Testis (tissue), 5 donors: ENCODE measurements at places on chromosomes 11 and 22. TPM values are rescaled to one million over a fixed set of nuclear protein-coding genes. Genes with fewer than 3 reads are reported as not detected.
A peak's percentile ranks its signal among the peaks of the same experiment; 100 is the strongest.

DNA sequence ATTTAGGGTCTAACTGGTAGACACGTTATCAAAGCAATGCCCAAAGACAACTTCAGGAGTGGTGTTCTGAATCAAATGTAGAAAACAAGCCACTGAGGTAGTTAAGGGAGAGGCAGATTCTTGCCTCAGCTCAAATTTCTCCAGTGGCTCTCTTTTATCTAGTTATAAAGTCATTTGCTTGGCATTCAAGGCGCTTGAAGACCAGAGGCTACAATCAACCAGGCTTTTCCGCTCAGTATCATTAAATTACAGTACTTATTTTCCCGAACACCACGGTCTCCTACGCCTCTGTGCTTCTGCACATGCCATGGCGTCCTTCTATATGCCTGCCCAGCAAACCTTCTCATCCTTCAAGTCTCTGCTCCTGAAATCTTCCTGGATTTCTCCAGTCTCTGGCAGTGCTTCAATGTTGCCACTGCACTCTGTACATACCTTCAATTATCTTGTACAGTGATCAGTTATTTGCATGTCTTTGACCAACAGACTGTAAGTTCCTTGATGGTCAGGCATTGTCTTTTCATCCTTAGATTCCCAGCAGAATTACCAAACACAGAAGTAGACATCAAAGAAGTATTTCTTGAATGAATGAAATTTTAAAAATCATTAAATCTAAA, 1.4 kb downstream of the POGLUT3 start:
- DNase-seq, result no peak

The SLC25A45 gene
- total RNA-seq, result 10.6 TPM

DNA sequence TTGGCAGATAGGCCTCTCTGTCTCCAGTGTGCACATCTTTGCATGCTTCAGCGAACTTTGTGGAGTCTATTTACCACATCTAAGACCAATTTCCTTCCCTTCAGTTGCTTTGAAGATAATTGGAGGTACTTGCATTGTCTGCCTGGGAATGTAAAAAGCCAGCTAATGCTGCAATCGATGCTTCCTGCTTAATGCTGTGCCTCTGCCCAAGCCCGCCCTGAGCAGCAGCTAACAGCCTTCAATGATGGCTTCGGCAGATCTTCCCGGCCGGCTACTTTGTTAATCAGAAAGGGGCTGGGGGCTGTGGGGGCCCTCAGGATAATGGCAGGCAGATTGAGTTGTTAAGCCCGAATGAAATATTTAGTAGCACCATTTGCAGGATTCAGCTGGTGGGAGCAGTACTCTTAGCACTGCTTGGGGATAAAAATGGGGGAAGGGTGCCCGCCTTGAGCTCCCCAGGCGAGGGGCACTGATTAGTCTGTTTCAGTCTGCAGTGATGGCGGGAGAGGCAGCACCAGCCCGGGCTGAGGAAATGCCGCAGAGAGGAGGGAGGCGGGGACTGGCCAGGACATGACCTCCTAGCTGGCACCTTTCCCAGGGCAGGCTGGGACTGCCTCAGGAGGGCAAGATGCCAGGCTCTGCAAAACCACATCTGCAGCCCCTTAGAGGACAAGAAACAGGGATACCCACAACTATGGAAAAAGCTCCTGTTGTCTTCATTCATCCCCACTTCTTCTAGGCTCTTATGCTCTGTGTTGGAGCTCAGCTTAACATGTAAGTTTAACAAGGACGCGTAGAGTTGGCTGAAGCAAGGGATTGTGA, 460.0 kb downstream of the BUD13 start:
- peak; percentile 90 for DNase-seq

The GUCD1 gene
- 91.7 TPM for total RNA-seq

The UCP2 gene
- total RNA-seq, result 20.6 TPM

DNA sequence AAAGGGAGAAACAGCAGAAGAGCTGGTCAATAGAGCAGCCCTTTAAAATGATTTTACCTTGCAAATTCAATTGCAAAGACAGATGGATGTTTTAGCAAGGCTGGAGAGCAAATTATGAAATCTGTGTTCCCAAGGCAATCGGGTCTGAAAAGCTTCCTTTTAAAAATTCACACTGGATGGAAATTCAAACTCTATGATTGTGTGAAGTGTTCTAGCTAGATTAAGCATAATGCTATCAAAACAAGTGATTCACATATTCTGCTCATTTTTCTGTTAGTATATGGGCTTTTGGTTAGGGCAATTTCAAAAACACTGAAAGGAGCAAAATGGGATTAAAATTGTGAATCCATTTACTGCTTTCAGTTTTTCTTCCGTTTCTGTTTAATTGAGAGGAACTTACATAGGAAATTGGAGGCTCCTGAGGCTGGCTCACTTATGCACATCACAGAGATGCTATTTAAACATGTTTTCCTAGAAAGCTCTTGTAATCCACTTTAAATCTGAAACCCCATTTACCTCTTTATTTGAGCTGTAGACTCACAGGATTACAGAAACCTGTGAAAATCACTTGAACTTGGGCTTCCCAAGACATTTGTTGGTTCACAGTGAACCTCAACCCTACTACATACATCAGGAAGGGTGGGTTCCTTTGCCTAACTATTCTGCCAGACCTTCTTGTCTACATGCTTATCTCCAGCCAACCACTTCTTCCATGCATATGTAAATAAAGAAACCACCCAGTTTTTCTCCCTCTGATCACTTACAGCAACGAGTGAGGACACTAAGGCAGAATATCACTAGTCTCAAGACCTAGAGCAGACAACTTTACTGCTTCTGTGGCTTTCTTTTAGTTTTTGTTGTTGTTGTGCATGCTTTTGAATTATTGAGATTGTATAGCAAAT, 201.9 kb upstream of the PITPNB start:
- DNase-seq, result no peak

DNA sequence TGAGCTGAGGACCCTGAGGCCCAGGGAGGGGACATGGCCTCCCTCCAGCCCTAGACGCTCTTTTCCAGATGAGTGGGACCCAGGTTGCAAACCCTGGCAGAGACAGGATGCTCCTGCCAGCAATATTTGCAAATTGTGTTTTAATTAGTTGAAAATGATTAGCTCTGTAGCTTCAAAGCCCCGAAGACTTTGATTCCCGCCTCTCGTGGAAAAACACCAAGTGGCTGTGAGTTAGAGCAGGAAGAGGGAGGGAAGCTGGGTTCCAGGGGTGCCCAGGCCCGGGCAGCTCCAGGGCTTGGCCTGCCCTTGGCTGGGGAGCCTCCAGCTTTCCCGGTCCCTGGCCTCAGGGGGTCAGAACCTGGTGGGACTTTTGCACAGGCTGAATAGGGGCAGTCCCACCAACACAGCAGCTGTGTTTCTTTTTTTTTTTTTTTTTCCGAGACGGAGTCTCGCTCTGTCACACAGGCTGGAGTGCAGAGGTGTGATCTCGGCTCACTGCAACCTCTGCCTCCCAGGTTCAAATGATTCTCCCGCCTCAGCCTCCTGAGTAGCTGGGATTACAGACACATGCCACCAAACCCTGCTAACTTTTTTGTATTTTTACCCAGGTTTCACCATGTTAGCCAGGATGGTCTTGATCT, 101.6 kb upstream of the RTL6 start:
- DNase-seq, result no peak

The PAAF1 gene
- total RNA-seq, result 47.6 TPM

DNA sequence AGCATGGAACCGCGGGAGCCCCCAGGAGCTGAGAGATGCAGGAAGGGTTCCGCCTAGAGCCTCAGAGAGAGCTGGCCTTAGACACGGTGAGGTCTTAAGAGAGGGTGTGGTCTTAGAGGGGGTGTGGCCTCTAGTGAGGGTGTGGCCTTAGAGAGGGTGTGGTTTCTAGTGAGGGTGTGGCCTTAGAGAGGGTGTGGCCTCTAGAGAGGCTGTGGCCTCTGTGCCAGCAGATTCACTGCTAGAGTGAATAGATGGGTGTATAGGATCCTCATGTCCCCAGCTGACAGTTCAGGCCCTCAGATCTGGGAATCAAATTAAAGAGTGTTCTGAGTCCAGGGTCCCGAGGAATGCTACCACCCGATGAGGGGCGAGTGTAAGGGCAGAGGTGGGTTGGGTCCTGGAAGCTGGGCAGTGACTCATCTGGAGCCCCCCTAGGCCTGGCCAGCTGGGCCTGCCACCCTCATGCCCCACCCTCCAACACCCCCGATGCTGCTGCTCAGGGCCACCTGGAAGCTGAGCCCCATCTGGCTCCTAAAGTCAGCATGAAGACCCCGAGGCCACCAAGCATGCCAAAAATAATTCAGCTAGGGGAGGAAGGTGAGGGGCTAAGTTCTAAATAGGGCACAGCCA, 49.5 kb downstream of the IGF2 start:
- DNase-seq, result peak; percentile 22

The EIF1AD gene
- 46.5 TPM for total RNA-seq

DNA sequence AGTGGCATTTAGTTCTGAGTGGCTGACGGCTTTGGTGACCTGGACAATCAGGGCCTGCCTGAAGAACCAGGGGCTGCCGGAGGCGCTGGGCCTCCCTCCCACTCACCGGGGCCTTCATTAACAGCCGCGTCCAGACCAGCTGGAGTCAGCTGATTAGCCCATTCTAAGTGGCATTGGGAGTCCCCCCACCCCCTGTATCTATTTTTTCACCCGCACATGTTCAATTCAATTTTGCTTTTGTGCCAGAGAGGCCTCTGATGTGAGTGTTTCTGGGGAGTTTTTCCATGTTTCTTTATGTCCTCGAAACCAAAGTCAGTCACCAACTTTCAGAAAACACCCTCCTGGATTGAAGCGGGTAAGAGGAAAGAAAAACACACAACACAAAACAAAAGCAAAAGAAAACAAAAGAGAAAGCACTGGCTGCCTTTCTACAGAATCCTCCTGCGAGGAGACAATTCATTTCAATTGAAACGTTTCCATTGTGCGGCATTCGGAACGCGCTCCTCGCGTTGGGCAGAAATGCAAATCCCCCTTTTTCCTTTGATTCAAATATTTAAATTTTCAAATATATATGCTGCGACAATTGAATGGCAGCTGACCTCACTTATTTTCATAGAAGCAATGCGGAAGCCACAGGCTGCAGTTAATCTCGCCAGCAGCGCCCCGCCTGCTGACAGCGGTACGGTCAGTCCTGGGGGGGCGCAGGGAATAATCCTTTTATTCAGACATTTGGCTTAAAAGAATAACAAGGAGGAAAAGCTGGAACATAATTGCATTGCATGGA, 17.7 kb downstream of the CDKN1C start:
- DNase-seq, result no peak

DNA sequence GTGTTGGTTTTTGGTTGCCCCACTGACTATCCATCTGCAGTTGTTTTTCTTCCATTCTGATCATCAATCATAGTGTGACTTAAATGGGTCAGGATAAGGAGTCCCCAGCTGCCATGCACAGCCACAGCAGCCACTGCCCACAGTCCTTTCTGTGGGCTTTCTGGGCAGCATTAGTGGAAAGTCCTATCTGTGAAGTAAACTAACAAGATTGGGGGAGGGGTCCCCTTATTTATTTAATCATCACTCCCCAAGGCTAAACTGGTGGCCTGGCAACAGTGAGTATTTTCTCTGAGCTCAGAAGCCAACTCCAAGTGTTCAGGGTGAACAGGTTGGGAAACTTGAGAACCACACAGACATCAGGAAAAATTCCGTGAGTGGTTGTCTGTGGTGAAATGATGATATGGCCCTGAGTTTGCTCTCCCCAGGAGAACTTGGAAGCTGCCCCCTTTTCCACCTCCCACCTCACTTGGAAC, 145.0 kb downstream of the CCDC34 start:
- DNase-seq, result no peak
